ENCODE measurements at places on chromosomes 5 and 9.

DNA sequence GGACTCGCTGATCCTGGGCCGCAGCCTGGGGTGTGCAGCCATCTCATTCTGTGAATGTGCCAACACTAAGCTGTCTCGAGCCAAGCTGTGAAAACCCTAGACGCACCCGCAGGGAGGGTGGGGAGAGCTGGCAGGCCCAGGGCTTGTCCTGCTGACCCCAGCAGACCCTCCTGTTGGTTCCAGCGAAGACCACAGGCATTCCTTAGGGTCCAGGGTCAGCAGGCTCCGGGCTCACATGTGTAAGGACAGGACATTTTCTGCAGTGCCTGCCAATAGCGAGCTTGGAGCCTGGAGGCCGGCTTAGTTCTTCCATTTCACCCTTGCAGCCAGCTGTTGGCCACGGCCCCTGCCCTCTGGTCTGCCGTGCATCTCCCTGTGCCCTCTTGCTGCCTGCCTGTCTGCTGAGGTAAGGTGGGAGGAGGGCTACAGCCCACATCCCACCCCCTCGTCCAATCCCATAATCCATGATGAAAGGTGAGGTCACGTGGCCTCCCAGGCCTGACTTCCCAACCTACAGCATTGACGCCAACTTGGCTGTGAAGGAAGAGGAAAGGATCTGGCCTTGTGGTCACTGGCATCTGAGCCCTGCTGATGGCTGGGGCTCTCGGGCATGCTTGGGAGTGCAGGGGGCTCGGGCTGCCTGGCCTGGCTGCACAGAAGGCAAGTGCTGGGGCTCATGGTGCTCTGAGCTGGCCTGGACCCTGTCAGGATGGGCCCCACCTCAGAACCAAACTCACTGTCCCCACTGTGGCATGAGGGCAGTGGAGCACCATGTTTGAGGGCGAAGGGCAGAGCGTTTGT, 19.9 kb downstream of the PTGES2 start:
- DNase-seq: no peak

GRCh38 chr9:6418764-6419163, 5.8 kb downstream of the UHRF2 start:
- no peak for DNase-seq

DNA sequence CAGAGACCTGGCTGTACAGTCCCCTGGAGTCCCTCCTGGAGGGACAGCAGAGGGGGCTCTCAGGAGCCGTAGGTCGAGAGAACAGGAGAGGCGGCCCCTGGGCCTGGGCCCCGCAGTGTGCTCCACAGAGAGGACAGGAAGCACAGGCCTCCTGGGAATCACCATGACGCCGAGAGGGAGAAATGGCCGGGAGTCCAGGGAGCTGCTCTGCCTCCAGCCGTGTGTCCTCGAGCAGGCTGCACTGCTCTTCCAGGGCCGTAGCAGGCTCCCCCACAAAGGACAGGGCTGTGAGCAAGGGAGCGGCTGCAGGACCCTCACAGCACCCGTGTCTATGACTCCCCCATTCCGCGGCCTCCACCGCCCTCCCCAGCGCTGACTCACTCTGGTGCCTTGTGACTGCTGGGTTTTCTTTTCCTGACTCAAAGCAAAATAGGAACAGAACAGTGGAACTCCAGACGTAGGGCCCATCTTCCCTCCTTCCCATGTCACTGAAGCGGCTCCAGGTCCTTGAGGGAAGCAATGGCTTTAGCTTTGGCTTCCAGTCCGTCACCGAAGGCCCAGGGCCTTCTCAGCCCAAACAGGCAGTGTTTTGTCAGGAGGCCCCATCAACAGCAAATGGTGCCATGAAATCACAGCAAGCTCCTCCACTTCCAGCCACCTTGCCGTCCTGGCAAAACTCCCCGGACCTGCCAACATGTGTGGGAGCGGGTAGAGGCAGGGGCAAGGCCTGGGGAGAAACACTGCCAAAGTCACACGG, 114.2 kb downstream of the LHFPL2 start:
- no peak for DNase-seq

GRCh38 chr5:169218176-169218575, 82.8 kb downstream of the SLIT3 start:
- DNase-seq: no peak

DNA sequence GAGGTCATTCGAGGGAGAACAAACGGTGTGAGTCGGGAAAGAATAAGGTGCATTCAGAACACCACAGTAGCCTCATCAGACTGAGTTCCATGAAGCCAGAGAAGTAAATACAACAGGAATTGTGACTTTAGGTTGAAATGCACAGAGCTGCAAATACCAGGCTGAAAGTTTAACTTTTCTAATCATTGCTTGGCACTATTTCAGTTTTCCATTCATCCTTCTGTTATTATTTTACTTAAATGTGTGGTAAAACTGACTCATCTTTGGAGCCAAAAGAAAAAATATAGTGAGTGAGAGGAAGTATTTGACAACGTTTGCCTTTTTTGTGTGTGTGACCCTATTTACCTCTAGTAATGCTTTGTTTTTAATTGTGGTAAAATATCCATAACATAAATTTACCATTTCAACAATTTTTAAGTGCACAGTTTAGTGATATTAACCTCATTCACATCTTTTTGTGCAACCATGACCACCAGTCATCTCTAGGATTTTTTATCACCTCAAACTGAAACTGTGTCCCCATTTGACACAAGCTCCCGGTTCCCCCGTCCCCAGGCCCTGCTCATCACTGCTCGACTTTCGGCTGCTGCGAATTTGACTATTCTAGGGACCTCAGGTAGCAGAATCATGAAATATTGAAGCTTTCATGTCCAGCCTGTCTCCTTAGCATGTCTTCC, 166.8 kb downstream of the HSD17B3 start:
- no peak for DNase-seq

DNA sequence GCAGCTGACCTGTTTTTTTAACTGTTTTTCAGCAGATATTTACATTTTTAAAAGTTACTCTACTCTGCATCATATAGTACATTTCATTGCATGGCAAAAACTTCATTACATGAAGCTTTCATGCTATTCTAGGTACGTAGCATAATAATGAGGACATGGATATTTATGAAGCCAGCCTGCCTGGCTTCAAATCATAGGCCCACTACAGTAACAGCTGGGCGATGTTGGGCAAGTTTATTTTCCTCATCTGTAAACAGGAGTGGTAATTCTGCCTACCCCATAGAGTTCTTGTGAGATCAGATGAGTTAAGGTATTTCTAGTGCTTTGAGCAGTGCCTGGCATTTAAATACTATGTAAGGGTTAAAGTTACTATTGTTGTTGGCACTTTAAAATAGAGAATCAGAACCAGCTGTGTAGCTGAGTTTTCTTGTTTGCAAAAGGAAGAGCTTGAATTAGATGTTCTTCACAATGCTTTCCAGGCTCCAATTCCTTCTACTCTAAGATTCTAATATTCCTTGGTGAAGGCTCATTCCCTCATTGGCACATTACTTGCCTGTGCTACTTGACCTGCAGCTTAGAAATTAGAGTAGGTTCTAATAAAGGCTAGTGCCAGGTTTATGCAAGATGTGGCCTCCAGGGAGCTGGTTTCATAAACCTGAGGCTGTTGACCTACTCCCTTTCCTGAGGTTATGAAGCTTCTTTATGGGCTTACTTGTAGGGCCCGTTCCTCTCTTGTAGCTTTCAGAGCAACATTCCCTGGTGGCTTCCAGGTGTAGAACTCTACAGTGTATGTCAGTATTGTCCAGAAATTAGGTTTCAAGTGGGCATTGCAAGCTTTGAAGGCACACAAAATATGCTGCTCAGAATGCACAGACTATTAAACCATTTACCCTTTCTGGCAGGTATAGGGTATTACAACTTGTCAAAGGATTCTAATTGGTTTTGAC, 14.5 kb downstream of the ANP32B start:
- no peak for DNase-seq
